ENCODE measurements at places on chromosomes 4 and X.

GRCh38 chr4:186931519-186931918, 207.9 kb upstream of the FAT1 start:
- DNase-seq, result no peak

- DNase-seq, result no peak
Observed at GRCh38 chr4:17565846-17566245, 11.2 kb upstream of the LAP3 start.

DNA sequence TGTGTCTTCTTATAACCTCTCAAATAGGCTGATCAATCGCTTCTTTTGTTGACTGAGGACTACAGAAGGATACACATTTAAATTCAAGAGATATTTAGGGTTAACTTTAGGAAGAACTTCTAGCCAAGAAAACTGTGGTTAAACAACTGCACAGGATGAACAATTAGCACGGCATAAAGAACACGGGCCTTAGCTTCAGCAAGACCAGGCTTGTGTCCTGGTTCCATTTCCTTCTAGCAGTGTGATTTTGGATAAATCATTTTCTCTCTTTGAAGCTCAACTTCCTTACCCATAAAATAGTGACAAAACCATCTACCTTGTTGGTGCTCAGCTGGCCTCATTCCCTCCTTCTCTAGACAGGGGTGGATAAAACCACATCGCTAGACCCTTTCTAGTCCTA, 117.6 kb downstream of the TSPAN5 start:
- no peak for DNase-seq

DNA sequence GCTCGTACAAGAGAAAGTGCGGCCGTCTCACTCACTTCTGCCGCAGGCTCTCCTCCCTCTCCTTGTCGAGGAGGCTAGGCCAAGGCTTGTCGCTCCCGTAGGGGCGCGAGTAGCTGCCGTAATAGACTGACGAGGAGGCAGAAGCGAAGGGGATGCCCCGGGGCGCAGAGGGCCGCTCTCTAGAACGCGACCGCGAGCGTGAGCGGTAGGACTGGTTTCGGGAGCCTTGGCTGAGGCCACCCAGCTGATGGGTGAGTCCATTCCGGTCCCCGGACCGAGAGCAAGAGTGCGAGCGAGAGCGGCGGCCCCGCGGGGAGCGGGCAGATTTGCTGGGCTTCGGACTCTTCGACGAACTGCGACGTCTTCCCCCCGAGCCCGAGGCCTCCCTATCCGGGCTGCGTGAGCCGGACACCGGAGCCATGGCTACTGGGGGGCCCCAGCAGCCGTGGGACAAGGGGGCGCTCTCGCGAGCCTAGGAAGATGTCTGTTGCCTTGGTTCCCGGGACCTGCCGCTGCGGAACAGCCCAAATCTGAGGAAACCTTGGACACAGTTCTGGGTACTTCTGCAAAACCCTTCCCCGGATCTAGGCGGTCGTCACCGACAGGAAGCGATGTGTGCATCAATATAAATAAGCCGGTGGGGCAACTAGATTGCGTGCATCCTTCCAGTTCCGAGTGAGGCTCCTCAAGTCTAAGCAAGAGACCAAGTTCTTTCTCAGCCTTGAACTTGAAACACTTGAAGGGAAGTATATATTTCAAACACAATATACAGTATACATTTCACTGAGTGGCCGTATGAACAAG, at the start of gene NKAP:
NKAP (minus strand) TSS at position 567 of the 804 bp plus-strand sequence; CDS start at position 421, 146 bp downstream.
- DNase-seq, result peak; percentile 27

DNA sequence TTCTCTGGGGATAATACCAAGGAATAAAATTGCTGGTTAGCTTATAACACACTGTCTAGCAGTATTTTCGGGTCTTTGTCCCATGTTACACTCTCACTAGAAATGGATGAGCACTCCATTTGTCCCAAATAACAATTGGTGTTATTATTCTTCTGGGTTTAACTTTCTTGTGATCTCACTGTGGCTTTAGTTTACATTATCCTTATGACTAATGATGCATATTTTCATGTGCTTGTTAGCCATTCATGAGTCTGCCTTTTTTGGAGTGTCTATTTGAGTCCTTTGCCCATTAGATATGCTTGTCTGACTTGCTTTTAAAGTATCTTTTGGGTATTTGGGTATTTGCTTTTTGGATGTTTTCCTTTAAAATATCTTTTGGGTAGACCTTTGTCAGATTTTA, 372.9 kb upstream of the TENM3 start:
- DNase-seq, result no peak

GRCh38 chr4:3118312-3118711, 43.8 kb downstream of the HTT start:
- no peak for DNase-seq

DNA sequence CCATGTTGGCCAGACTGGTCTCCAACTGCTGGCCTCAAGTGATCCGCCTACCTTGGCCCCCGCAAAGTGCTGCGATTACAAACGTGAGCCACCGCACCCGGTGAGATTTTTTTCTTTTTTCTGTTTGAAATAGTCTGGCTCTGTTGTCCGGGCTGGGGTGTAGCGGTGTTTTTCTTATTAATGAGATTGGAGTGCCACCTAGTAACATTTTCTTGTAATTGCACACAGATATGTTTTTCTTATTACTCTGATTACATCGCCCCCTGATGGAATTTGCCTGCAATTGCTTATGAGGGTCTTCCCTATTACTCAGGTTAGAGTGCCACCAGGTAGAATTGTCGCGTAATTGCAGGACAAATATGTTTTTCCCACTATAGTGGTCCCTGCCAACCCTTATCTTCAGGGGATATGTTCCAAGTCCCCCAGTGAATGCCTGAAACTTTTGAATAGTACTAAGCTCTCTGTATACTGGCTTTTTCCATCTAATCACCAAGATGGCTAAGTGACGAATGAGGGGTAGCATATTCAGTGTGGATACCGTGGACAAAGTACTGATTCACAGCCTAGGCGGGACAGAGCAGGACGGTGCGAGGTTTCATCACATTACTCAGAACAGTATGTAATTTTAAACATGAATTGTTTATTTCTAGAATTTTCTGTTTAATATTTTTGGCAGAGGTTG, 8.6 kb upstream of the PDHA1 start:
- DNase-seq, result no peak

- no peak for DNase-seq
Observed at GRCh38 chr4:67566335-67566734, 7.8 kb downstream of the STAP1 start.

Measured in omental fat pad (tissue), 4 donors.